ENCODE measurements at places on chromosomes 16 and 17. TPM values are rescaled to one million over a fixed set of nuclear protein-coding genes. Genes with fewer than 3 reads are reported as not detected.
A peak's percentile ranks its signal among the peaks of the same experiment; 100 is the strongest.

- DNase-seq: no peak
These were observed 20.3 kb downstream of the TRIM25 start for GRCh38 chr17:56893503-56893902.

Gene KRTAP17-1
- total RNA-seq: not detected

DNA sequence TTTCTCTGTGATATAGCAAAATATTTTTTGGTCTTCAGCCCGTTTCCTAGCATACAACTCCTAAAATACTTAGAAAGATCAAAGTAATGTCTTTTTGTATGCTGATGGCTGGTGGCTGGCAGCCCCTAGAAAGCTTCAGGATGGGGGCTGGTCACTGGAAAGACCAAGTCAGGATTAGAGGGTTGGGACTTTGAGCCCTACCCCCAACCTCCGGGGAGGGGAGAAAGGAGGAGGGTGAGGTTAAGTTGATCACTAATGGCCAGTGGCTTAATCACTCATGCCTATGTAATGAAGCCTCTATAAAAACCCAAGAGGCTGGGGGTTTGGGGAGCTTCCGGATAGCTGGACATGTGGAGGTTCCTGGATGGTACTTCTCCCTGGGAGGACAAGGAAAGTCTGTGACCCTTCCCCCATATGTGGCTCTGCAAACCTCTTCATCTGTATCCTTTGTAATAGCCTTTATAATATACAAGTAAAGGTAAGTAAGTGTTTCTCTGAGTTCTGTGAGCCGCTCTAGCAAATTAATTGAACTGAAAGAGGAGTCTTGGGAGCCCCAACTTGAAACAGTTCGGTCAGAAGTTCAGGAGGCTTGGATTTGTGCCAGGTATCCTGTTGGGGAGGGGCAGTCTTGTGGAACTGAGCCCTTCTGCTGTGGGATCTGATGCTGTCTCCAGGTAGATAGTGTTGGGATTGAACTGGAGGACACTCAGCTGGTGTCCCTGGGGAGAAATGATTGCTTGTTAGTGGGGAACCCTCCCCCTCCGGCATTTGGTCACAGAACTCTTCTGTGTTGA lies 3.5 kb downstream of the SLC7A6 start:
- DNase-seq: no peak

- no peak for DNase-seq
These were observed 662.0 kb downstream of the WWOX start for GRCh38 chr16:78761427-78761826.

DNA sequence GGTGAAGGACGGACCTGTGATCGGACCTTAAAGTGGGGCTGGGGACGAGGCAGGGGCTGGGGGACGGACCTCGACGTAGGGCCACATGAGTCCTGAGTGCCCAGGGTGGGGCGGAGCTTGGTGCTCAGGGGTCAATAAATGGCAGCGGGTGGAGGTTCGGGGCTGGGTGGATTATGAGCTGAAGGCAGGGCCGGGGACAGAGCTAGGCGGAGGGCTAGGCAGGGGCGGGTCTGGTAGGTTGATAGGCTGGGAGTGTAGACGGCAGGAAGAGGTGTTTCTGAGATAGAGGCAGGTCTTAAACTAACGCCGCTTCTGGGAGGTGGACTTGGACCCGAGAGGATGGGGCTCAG lies 733 bp downstream of the CHRNB1 start:
- DNase-seq: peak; percentile 42

DNA sequence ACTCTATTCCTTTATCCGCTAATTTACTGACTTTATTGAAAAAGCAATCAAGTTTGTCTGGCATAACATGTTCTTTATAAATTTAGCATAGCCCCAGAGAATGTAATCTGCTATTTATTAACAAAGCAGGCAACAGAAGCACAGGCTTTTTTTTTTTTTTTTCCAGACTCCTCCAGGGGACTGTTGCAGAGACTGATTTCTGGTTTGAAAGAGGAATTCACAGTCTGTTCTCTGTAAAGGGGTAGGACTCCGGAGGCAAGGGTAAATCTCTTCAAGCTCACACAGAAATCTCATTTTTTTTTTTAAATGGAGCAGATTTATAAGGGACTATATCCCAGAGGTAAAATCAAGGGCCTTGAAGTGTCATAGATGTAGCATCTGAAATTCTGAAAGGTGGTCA lies 1386.5 kb upstream of the CDH8 start:
- no peak for DNase-seq

DNA sequence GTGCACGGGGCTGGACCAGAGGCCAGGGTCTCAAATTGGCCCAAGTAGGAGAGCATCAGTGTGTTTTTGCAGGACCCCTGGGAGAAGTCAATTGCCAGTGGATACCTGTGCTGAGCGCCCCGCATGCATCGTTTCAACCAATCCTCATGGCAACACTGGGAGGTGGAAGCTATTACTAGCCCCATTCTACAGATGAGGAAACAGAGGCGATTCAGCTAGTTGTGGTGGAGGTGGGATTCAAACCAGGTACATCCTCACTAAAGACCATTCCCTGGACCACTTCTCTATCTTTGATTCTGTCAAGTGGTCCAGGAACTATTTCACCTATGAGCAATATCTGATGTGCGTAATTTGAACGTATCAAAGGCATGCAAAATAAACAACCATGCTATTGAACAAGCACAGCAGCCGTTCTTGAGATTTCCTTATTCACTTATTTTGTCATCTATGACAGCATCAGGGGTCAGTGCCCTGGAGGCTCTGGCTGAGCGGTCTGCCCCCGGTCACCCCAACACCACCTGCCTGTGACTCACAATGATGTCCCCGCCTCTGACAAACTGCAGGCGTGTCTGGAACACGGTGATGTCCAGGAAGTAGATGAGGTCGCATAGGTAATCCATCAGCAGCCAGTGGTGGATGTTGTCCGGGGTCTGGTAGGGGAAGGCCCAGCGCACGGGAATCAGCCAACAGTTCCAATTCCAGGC lies 54.0 kb downstream of the CNGB1 start:
- DNase-seq: peak; percentile 27

Gene SCNN1G
- total RNA-seq: 0.09 TPM

- DNase-seq: no peak
These were observed 52.8 kb downstream of the SLFN5 start for GRCh38 chr17:35295686-35296085.

DNA sequence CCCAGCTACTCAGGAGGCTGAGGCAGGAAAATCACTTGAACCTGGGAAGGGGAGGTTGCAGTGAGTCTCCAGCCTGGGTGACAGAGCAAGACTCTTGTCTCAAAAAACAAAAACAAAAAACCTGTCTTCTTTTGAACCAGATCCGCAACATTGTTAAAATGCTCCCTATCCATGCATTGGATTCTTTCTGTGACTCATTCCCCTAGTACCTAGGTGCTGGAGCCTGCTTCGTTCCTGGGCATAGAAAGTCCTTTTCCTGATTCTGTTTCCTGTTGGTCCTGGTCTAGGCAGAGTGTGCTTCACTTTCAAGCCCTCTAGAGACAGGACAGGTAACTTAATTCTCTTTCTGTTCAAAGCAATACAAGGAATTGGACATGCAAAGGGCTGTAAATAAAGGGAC lies 5.2 kb downstream of the EPN2 start:
- no peak for DNase-seq

- DNase-seq: no peak
These were observed 139.1 kb downstream of the SOX9 start for GRCh38 chr17:72259922-72260321.

Gene FBXO39
- total RNA-seq: 0.23 TPM

- peak; percentile 76 for DNase-seq
These were observed 25.4 kb downstream of the RTN4RL1 start for GRCh38 chr17:1999557-2000251.

DNA sequence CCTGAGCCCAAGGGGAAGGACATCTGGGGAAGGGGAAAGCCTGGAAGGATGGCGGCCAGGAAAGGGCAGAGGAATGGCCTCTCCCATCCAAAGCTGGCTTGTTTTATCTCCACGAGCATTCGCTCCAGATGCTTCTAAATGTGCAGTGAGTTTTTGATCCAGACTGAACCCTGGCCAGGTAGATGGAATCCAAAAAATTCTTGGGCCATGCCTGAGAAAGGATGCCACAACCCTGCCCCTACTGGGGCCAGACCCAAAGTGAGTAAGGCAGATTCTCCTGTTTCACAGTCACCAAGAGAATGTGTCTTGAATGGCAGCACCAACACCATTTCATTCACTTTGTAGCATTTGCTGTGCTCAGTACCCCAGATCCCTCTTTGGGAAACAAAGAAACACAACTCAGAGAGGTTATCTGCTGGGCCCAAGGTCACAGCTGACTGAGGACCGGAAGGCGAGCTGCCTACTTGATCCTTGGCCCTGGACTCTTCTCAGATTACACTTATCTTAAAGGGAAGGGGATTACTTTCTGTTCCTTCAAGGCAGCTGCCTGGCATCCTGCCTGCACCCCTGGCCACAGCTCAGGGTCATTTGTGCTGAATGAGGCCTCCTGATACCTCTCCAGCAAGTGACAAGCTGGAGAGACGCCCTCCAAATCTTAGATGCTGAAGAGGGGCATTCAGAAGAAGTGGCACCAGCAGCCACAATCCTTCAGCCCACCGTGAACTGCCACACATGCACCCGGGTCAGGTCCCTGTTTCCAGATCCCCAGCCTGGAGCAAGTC lies 3.6 kb downstream of the LRRC75A start:
- no peak for DNase-seq

Gene CES5A
- total RNA-seq: 2.2 TPM

DNA sequence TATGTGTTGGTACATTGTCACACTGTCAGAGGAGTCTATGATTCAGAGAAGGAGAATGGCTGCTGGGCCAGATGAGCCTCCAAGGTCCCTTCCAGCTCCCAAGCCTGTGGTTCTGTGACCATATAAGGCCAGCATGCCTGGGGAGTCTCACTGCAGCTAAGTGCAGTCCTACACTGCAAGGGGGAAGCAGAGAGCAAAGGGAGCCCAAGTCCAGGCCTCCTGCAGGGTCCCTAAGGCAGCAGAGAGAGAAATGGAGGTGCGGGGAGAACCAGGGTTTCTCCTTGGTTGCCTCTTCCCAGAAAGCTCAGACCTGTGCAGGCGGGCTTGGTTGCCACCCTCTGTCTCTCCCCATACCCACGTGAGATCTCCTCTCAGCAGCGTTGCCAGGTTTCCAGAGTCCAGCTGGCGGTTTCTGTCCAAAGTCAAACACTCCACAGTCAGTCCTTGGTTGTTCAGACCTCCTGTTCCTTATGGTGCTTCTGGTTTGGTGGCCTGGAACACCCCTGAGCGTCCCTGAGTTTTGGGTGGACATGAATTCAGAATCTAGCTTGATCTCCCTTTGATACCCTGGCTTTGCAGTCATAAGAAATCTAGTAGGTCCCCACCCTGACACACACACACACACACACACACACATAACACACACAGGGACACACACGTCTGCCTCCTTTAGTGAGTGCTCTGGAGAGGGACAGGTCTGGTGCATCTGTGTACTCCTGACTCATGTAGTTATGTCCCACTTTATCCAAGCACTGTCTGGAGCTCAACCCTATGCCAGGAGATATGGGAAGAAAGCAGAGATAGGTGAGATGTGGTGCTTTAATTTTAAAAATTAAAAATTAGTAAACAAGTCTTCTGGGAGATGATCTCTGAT lies 78.8 kb downstream of the GNAO1 start:
- DNase-seq: peak; percentile 29

DNA sequence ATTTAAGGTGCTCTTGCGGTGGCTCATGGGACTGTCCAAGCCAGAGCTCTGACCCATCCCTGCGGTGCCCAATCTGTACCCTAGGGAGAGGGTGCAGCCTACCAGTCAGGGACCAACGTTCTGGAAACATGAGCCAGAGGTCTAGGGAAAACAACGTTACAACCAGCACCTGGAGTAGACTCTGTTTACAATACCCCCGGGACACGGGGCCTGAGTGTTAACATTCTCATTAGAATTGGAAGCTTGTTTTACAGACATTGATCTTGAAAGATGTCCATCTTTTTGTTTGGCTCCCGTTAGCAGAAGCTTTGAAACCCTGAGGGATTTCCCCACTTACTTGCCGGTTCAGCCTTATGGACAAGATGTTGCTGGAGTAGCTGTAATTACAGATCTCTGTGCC lies 6.9 kb downstream of the WIPI1 start:
- no peak for DNase-seq

- peak; percentile 60 for DNase-seq
These were observed 46.1 kb downstream of the NXN start for GRCh38 chr17:933312-934073.

DNA sequence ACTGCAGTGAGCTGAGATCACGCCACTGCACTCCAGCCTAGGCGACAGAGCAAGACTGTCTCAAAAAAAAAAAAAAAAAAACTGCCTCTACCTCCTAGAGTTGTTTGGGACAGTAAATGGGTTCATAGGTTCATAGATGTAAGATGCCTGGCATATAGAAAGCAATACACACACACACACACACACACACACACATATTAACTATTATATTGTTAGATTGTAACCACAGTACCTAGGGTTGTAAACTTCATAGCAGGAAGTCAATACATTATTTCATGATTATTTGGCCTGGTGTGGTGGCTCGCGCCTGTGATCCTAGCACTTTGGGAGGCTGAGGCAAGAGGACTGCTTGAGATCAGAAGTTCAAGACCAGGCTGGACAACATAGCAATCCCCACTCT lies 5.8 kb downstream of the XPO6 start:
- no peak for DNase-seq

Gene OR1F1
- not detected for total RNA-seq

- DNase-seq: peak; percentile 30
These were observed at the start of gene MLKL for GRCh38 chr16:74700438-74701225. MLKL (minus strand) TSS chr16:74700862; CDS start chr16:74695757, 5,105 bp downstream.

DNA sequence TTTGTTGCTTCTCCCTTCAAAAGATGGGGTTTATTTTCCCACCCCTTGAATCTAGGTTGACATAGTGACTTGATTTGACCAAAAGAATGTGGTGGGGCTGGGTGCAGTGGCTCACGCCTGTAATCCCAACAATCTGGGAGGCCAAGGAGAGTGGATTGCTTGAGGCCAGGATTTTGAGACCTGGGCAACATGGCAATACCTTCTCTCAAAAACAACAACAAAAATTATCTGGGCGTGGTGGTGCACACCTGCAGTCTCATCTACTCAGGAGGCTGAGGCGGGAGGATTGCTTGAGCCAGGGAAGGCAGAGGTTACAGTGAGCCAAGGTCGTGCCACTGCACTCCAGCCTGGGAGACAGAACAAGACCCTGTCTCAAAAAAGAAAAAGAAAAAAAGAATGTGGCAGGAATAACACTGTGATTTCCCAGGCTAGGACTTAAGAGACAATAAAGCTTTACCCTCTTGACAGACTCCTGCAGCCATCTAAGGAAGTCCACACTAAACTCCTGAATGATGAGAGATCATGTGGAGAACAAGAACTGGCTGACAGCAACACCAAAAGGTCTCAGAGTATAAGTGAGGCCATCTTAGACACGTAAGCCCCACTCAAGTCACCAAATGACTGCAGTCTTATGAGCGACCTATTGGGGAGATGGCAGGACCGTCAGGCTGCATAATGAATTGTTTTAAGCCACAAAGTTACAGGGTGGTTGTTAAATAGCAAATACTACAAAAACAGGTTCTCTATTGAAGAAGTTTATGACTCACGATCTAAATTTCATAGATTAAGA lies 37.0 kb downstream of the FBXL20 start:
- DNase-seq: no peak
